ENCODE measurements at places on chromosomes 7 and 10.

DNA sequence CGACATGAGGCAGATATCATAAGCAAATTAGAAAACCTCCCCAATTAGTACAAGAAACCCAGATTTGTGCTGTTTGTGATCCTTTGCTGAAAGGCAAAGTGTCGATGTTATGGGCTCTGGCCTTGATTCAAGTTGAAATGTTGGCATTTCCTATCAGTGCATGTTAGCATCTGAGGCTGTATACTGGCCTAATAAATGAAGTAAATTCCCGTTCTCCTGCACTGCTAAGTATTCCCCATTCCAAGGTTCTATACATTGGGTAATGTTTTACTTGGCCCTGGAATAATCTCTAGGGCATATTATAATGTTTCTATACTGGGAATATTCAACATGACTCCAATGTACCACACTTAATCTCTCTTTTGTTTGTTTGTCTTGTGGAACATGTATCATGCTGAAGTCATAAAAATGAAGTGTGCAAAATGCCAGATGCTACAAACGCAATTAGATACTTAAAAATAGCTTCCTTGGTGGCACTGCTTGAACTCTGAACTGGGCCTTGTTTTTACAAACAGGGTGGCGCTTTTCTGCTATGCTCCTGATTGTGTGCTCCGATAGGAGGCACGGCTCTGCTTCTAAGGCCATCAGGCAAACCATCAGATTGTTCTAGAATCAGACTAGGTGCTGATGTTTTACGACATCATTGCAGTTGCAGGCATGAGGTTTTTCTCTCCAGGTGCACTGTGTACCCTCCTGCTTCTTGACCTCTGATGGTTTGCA lies 156.7 kb upstream of the TCF7L2 start:
- no peak for DNase-seq

- no peak for DNase-seq
Observed at GRCh38 chr7:50783303-50783702, 607 bp upstream of the GRB10 start.

DNA sequence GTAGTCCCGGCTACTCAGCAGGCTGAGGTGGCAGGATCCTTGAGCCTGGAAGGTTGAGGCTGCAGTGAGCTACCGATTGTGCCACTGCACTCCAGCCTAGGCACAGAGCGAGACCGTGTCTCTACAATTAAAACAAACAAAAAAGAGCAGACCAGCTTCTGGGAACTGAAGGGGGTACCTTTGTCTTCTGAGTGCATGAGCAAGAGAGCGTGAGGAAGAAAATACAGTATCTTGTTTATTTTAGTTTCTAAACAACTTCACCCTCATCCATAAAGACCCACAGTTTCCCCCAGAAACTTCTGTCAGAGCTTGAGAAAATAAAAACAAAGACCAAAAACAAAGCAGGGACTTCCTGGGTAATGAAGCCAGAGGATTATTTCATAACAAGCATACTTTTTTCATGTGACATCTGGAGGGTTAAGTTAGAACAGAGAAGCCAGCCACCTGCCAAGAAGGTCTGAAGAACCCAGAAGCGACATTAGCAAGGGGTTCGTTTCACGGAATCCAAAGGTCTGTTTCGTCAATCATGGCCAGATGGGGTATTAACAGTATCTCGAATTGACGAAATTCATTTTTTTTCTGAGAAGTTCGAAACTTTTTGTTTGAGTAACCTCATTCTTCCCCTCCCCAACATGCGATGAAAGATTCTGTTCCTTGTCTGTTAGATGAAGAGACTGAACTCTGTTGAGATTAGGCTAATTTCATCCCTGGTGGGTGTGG lies 10.2 kb upstream of the IL2RA start:
- no peak for DNase-seq

DNA sequence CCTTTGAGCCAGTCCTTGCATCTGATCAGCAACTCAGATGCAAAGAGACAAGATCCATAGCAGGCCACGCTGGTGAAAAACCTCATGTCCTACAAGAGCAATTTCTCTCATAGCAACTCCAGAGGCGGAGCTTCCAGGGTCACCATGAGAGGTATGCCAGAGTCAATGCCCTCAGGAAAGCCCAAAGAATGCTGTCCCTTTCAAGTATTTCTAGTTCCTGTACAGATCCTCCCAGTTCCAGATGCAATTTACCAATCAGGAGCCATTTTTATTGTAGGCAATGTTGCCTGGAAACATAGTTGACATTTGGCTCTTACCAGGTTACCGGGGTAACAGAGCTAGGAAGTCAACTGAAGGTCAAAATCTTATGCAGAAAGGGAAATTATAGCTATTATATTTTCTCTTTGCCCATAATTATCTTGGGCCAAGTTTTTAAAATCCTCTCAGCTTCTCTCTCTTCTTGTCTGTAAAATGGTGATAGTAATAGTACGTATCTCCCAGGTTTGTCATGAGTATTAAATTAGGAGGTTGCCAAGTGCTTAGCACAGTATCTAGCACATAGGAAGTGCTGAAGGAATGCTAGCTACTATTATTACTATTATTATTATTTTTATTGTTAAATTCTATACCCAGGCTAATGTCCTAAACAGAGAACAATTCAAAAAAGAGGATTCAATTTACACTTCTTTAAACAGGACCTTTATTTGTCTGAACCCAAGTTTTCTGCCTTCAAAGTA lies 46.3 kb upstream of the TM9SF3 start:
- DNase-seq = no peak

DNA sequence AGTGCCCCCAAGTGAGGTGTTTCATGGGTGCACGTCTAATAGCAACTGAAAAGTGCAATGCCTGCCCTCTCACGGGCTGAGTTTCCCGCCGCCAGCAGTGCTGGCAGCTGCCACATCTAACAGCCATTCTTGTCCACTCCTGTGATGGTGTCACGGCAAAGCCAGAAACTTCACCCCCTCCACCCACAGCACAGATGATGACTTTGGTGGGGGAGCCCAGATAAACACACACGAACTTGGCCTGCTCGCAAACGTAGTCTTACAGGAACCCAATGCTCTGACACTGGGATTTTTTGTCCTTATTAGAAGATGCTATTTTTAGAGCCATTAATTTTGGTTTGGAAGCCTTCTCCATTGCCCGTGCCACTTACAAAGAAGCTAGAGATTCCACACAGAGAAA lies 26.7 kb downstream of the CPXM2 start:
- no peak for DNase-seq

DNA sequence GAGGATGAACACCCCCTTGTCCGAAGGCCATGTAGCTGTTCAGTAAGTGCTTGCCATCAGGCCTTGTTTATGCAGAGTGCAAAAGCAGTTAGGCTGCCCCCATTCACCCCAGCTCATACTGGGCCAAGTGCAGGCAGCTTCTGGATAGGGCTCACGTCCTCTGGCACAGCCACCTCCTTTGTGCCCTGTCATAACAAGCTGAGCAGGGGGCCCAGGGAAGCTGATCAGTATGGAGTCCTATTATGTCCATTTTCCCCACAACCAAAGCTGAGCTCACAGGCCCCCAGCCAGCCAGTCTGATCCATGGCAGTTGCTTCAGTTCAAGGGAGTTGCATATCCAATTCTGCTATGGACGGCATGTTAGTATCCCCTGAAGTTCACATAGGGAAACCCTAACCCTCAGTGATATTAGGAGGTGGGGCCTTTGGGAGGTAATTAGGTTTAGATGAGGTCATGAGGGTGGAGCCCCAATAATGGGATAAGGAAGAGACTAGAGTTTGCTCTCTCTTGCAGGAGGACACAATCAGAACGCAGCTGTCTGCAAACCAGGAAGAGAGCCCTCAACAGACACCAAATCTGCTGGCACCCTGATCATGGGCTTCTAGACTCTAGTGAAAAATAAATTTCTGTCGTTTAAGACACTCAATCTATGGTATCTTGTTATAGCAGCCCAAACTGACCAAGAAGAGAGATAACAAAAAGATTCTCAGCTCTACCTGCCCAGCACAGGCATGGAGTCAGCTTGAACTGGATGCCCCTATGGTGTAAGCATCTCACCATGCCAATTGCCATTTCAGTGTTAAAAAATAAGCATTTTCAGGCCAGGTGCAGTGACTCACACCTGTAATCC lies 155.9 kb downstream of the FGFR2 start:
- DNase-seq = no peak

GRCh38 chr7:753190-753589 lies 26.1 kb upstream of the PRKAR1B start:
- no peak for DNase-seq

- no peak for DNase-seq
Observed at GRCh38 chr7:86499986-86500385, 143.7 kb upstream of the GRM3 start.

DNA sequence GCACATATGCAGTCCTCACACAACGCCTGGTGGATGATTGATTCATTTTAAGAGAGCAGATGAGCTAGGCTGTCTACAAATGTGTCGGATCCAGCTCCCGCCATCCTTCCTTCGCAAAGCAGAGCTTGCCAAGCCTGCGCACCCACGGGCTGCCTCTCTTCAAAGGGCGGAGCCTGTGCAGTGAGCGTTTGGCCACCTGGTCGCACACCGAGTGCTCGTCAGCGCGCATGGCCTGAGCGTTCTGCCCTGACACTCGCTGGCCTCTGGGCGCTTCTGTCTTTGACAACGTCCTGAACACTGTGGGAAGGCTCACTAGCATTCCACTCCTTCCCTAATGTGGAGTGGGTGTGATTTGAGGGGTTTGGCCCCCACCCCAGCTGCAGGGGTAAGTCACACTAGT lies 47.1 kb upstream of the TMEM72 start:
- DNase-seq = peak; percentile 25

GRCh38 chr7:73482746-73483145 lies 39.3 kb downstream of the BAZ1B start:
- DNase-seq = no peak

- no peak for DNase-seq
Observed at GRCh38 chr10:35612385-35613106, 7.4 kb downstream of the GJD4 start.

DNA sequence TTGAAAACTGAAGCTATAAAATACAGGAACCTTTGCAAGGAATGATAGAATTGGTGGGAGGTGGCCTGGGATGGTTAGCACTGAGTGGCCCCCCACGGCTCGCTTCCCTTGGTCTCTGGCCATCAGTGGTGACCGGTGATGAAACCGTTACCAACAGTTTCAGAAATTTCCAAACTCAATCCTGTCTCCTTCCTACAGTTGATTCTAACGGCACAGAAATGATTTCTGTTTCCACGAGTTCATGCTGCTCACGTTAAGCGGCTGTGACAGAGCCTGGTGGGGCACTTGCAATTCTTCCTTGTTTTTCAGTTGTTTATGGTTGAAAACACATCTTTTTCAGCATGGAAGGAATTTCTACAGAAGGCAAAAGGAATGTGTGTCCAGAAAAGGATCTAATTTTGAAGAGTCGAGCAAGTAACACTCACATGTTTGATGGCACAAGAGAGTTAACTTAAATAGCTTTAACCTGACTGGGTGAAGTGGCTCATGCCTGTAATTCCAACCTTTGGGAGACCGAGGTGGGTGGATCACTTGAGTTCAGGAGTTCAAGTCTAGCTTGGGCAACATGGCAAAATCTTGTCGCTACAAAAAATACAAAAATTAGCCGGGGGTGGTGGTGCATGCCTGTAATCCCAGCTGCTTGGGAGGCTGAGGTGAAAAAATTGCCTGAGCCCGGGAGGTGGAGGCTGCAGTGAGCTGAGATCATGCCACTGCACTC lies 100.1 kb downstream of the DNAJB6 start:
- no peak for DNase-seq

- DNase-seq = no peak
Observed at GRCh38 chr10:101050208-101051069, 11.3 kb upstream of the KAZALD1 start.

- DNase-seq = no peak
Observed at GRCh38 chr7:77631820-77632219, 64.4 kb upstream of the RSBN1L start.

DNA sequence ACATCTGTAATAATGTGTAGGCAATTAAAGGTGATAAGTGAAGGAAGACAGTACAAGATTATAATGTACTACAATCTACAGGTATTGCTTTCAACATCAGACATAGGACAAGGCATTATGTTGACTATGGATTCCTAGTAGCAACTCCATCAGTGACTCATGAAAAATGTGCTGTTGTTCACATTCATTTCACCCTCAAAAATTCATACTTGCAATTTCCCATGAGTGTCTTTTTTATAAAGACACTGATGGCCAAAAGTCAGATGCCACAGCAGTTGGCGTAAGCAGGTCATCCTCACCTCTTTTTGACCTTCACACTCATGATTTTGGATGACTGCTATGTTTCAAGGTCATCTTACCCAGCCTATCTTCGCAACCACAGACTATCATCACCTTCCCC lies 100.0 kb upstream of the AMPH start:
- no peak for DNase-seq

DNA sequence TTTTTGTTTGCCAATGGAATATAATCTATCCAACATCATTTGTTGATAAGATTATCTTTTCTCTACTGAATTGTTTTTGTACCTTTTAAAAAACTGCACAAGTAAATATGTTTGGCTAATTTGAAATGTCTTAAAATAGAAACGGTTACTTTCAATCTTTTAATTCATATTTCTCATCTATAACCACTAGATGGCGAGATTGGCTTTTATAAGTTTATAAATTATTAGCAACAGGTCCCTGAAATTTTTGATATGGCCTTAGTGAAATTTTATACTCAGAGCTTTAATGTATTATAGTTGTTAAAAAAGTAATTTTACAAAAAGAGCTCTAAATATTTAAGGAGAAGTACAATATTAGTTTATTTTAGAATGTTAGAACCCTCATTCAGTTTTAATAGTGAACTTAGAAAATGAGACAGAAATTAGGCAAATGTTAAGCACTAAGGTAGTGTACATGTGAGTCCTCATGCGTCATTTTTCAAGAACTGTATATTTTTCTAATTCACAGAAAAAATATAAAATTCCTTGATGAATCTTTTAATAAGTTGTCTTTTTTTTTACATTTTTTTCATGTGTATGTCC lies 592.5 kb downstream of the ARL4A start:
- DNase-seq = peak; percentile 51

DNA sequence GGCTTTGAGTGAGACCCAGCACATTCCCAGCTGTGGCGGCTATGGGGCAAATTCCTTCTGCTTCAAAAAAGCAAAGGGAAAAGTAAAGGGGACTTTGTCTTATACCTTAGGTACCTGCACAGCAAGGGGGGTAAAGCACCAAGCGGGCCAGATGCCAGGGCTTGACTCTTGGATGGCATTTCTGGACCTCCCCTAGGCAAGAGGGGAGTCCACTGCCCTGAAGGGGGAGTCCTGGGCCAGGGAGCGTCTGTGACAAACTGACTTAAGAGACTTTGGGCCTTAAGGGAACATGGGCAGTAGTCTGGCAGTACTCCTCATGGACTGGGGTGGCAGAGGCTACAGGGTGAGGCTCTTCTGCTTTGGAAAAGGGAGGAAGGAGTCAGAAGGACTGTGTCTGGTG lies 16.1 kb upstream of the FOXI2 start:
- no peak for DNase-seq

DNA sequence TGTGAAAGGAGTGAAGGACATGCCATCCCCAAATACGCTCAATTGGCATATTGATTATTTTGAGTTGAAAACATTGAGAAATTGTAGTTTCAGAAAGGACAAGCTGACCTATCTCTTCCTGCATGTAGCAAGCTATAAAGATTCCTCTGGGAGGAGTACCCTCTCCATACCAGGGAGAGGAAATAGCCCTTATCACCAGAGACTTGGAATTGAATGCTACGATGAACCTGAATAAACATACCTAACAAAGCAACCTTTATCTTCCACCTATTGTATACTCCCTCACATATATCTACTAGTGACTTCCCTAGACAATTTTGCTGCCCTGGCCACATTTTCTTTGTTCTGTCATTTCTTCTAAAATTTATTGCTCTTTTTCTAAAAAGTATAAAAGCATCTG lies 150.2 kb upstream of the EEPD1 start:
- DNase-seq = no peak
